NCI-H2081 treated with DMSO at 0.1 percent for 48 hours (cell line): ENCODE measurements at places on chromosomes 12 and 14.

- no peak for DNase-seq
Observed at GRCh38 chr14:69300601-69301221, 40.8 kb downstream of the GALNT16 start.

DNA sequence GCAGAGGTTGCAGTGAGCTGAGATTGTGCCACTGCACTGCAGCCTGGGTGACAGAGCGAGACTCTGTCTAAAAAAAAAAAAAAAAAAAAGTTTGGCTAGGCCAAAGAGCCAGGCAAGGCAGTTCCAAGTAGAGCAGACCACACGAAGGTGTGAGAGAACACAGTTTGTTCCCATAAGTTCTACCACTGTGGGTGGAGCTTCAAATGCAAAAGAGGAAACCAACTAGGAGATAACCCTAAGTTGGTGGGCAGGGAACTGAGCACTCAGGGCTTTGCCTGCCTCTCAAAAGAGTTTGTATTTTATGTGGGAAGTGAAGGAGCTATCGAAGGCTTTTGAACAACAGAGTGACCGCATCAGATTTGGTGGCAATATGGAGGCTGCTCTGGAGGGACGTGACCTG is 15.1 kb downstream of the SOCS2 start:
- DNase-seq = no peak

DNA sequence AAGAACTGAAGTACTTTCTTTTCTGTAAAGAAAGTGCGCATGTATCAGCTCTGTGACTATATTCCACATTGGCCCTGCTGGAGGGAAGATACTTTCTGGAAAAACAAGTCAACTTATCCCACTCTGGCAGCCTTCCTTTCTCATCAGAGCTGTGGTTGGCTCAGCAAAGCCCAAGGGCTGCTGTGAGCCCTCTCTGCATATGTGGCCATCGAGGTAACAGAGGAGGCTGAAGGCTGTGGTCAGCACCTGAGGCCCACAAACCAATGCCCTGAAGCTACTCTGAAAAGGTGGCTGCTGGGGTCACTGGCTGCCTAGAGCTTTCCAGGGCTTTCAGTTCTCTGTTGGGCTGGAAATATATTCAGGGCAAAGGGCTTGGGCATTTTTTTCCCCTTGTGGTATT is 70.8 kb upstream of the IGF1 start:
- DNase-seq = no peak

DNA sequence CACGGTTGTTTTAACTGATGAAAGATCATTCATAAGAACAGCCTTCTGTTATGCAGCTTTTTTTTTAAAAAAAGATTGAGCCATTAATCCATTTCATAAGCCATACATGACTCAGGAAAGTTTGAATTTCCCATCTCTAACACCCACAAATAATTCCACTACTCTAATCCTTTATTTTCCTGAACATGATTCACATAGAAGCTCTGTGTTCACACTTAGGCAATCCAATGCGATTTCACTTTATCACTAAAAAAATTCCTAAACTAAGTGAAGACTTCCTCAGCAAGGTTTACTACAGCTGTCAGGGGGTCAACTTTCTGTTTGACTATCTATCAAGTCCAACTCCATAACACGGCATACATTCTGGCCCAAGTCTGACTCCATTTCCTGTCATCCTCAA is 25.9 kb downstream of the PKP2 start:
- no peak for DNase-seq

GRCh38 chr14:64260418-64260817 is 33.8 kb downstream of the ESR2 start:
- DNase-seq = no peak

- no peak for DNase-seq
Observed at GRCh38 chr12:46435625-46436024, 63.1 kb upstream of the SLC38A2 start.
